GM23338 (cell line): ENCODE measurements at places on chromosomes 5 and 9.

- no peak for DNase-seq
These were observed 70.2 kb upstream of the ADAMTS2 start for GRCh38 chr5:179415291-179416060.

- no peak for DNase-seq
These were observed 189.6 kb downstream of the ICE1 start for GRCh38 chr5:5612096-5612495.

DNA sequence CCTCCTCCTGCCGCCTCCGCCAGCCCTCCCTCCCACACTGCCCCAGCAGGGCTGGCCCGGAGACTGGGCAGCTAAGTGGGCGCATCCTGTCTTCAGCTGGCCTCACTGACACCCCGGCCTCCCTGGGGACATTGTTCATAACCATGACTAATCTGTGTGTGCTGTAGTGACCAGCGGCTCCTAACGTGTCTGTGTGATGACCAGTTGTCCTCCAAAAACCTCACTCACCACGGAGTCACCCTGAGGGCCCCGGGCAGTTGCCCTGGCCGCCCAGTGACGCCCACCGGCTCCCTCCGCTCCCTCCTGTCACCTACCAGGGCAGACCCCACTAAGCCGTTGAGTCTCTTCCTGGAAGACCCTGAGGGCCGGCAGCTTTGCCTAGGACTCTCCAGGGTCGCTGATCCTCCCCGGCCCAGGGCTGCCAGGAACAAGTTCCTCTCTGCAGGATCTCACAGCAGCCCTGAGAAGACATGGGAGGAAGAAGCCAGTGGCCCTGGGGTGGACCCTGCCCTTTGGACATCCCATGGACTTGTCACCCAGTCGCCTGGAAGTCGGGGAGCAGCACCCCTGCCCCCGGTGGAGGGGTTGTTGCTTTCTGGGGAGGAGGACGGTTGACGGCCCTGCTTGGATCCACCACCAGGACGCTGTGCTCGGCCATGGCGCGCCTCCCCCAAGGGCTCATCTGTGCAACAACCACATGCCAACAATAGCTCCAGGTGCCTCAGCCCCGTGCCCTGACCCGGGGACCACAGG lies 110.2 kb upstream of the LMX1B start:
- no peak for DNase-seq

DNA sequence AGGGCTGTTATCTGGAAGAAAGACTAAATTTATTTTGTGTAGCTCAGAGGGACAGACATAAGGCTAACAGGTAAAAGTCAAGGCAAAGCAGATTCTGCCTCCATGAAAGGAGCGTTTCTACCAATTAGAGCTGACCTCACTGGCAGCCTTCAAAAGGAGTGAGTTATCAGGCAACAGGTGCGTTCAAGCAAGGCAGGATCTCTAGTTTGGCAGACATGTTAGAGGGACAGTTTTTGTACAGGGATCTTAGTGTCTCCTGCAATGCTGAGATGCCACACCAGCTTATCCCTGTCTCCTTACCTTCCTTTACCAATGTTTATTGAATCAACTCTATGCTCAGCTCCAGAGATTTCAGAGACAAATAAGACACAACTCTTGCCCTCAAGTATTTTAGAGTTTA lies 73.8 kb downstream of the NRG2 start:
- no peak for DNase-seq

DNA sequence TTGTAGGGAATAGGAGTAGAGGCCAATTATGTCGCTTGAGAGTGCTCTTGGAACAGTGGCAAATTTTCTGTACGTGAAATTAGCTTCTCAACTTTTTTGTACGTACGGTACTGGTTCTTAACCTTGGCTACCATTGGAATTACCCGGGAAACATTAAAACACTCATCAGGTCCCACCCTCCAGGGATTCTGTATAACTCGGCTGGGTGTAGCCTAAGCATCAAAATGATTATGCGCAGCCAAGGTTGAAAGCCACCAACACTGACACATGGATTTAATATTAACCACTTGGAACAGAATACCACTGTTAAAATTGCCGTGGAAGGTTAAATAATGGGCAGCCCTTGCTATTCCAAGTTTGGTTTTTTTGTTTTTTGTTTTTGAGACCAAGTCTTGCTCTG lies 17.4 kb downstream of the DNAJA1 start:
- no peak for DNase-seq

DNA sequence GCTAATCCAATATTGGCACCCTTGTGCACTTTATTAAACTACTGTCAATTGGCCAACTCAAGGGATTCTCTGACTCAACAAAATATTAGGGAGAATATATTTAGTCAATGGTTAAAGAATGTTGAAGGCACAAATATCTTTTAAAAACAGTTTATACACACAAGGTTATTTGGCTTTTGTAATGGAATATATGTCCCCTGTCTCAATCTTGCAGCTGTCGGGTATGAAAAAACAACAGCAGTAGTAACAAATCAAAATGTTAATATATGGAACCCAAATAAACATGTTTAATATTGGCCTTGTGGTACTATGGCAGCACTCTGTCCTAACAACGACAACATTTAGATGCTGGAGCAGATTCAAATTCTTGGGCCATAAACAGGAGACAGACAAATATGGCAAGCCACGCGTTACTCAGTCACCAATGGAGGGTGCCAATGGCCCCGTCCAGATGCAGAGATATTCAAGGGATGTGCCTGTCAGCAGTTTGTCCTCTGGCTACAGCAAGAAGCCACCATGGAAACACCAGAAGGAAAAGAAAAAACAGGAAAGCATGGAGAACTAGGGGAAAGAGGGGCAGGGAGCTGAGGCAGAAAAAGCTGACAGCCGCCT lies 342.0 kb downstream of the NDUFS4 start:
- no peak for DNase-seq

DNA sequence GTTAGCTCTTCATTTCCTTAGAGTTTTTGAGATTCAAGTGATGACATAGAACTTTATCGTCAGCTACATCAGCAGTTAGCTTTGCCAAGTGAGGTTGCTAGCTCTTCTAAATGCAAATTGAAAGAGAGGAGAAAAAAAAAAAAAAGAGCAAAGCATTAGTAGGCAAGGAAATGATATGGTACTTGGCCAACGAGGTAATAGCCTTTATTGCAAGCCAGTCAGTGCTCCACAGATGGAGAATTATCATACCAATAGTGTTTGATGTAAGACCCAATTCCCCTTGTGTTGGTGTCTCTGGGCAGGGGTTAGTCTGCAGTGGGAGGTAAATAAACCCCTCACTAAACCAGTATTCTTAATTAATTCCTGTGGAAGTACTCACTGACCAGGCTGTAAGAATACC lies 992.1 kb downstream of the PTPRD start:
- DNase-seq, result no peak

- DNase-seq, result no peak
These were observed 182.1 kb upstream of the TRIM32 start for GRCh38 chr9:116504893-116505480.

DNA sequence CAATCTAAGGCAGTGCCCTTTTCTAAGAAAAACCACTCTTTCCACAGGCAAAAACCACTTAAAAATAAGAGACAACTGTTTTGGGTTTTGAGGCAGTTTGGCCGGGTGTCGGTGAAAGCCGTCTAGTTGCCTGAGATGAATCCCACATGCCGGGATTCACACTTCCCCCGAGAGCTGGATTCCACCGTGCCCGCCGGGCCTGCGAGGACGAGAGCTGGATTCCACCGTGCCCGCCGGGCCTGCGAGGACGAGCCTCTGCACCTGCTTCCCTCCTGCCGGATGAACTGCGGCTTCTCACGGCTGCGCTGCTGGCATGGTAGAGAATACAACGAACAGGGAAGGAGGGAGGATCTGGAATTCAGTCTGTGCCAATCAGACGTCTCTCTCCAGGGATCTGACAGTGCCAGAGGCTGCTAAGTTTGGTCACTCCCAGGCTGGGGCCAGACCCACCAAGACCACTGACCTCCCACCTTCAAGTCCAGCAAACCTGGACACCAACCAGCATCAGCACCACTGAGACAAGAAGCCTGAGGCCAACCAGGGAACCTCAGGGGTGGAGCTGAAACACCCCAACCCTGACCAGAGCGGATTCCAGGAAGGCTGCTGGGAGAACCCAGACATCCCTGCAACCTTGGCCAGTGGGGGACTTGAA lies 23.0 kb downstream of the VAV2 start:
- no peak for DNase-seq

GRCh38 chr9:6907772-6908381 lies 150.1 kb downstream of the KDM4C start:
- DNase-seq, result peak; percentile 46

DNA sequence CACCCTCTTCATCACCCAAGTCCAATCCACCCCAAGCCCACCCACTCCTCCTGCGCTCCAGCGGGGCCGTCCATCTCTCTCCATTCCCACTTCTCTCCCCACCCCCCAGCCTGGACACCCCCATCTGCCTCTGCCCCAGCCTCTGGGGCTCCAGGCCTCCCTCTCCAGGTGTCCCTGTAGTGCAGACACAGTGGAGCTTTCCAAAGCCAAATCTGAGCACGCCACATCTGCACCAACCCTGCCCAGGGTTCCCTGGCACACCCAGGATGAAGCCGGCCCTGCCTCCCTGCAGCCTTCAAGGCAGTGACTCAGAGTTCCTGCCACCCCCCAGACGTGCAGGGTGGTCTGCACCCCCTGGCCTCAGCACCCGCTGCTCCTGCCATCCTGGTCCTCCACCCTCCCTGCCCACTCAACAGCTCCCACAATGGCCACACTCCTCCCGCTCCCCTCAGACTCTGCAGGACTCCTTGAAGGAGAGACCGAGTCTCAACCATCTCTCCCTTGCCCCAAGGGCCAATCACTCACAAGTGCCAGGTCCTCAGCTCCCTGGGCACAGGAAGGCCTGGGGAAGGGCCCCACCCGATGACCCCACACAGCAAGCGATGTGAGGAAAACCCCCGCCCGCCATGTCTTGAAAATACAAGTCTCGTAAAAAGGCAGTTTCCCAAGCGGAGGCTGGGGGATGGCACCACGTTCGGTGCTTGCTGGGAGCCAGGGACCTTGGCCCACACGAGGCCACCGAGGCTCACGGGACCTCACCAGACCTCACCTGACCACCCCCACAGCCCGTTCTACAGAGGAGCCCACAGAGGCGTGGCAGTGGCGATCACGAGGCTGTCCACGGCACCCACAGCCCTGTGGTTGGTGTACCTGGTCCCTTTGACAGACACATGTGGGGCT lies 22.2 kb downstream of the VAV2 start:
- DNase-seq, result no peak

GRCh38 chr9:14512942-14513341 lies 180.3 kb downstream of the ZDHHC21 start:
- DNase-seq, result no peak

GRCh38 chr9:132880324-132880661 lies 1.6 kb downstream of the SPACA9 start:
- no peak for DNase-seq

GRCh38 chr5:125575891-125576505 lies 829.6 kb upstream of the ZNF608 start:
- peak; percentile 55 for DNase-seq

- DNase-seq, result no peak
These were observed 286.7 kb downstream of the SPOCK1 start for GRCh38 chr5:137212471-137212870.

DNA sequence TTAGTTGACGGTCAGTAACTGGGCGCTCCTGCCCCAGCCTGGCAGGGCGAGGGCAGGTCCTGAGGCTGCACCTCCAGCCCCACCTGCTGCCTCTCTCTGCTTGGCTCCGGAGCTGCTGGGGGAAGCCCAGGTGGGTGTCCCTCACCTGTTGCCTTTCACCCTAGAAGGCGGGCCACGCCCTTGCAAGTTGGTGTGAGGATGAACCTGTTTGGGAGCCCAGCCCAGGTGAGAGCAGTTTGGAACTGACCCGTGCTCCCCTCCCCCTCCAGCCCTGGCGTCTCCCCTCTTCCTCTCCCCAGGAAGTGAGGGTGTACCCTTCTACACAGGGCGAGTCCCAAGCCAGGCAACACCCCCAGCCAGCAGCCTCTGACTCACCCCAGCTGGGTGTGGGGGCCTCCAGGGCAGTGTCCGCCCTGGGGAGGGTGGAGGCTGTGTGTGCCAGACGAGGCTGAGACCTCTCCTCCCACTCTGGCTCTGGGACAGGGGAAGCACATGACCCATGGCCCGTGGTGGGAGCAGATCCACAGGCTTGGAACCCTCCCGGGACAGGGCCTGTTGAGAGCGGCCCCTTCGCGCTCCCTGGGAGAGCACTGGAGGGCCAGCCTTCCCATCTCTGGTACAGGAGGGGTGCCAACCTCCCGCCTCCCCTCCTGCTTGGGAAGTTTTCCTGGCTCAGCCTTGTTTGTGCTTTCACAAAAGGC lies 10.4 kb downstream of the LRRC8A start:
- no peak for DNase-seq

DNA sequence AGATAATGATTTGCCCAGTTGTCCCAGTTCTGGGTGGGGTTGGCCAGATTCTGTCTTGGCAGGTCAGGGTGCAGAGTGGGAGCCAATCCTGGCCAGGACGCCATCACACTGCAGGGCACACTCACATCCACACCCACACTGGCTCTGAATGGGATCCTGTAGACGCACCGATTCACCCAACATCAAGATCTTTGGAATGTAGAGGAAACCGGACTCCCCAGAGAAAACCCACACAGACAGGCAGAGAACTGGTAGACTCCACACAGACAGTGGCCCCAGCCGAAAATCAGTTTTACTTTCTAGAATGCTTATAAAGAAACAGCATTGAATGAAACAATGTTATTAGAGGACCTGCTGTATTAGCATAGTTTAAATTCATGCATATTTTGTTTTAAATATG lies 343.1 kb upstream of the DAB2 start:
- DNase-seq, result no peak

- DNase-seq, result no peak
These were observed 306.7 kb downstream of the NFIB start for GRCh38 chr9:14007190-14007769.

DNA sequence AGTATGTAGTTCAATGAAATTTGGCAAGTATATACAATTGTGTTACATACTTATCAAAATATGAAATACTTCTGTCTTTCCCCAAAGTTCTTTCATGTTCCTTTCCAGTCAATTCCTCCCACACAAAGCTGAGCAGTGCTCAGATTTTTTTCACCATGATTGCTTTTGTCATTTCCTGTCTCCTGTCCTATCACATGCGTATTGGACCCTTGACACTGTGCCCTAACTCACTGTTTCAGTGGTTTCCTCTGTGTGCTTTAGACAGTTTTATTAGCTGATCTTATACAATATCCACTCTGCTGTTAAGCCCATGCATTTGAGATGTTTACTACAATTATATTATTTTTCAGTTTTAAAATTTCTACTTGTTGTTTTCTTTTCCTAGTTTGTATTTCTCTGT lies 463.6 kb upstream of the MEF2C start:
- no peak for DNase-seq

GRCh38 chr5:177035976-177036375 lies 13.5 kb downstream of the ZNF346 start:
- peak; percentile 58 for DNase-seq

DNA sequence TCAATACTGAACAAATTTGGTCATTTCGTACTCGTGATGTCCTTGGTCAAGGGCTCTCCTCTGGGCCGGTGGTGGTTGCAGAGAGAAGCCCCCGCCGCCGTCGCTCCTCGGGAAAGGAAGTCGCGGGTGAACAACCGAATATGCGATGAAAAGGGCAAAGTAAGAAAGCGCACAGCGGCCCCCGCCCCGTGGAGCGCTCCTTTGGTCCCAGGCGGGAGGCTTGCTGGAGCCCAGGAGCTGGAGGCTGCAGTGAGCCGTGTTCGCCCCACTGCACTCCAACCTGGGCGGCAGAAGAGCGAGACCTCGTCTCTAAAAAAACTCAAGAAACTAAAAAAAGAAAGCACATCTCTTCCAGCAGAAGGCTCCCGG lies 108.4 kb upstream of the LARP1 start:
- no peak for DNase-seq

GRCh38 chr5:133779828-133780475 lies 167.6 kb upstream of the FSTL4 start:
- peak; percentile 49 for DNase-seq
